KG1 (cell line): ENCODE measurements at places on chromosomes 1 and 21.

- DNase-seq = peak; percentile 78
Measured at GRCh38 chr1:212558693-212559480, 49.7 kb upstream of the ATF3 start.

DNA sequence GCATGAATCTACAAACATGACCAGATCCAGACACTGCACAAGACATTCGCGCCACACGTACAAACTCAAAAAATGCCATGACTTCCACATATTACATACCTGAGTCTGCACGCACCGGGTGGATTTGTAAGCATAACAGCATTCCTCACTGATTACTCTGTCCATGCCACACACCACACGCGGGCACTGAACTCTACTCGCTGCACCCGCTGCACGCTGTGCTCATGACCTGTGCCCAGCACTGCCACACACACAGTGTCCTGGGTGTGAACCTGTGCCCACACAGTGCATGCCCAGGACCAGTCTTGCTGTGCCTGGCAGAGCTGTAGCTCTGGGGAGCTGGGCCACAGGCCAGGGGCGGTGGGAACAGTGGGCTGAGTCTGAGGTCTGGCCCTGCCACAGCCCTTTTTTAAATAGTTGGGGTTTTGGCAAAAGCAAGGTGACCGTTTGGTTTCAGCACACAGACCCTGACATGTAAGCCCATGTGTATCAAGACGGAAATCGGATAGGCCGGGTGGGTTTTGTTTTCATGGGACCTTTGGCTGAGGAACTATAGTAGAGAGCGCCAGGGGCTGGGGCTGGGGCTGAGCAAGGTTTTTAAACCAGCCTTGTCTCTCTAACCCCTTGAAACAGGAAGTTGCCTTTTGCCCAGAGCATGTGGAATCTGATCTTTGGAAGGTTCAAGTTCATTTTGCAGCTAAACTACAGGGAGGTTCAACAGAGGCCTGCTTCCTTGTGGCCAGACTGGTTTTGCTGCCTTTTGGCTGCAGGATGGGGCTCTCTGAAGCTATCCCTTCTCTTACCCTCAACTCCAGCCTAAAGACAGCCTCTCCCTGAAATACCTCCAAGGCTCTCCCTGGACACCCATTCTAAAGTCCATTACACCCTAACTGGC lies 12.3 kb upstream of the GOLT1A start:
- no peak for DNase-seq

- no peak for DNase-seq
Measured at GRCh38 chr1:53311702-53312305, 16.1 kb downstream of the LRP8 start.

GRCh38 chr1:56135069-56135863 lies 444.1 kb downstream of the PLPP3 start:
- DNase-seq = no peak

DNA sequence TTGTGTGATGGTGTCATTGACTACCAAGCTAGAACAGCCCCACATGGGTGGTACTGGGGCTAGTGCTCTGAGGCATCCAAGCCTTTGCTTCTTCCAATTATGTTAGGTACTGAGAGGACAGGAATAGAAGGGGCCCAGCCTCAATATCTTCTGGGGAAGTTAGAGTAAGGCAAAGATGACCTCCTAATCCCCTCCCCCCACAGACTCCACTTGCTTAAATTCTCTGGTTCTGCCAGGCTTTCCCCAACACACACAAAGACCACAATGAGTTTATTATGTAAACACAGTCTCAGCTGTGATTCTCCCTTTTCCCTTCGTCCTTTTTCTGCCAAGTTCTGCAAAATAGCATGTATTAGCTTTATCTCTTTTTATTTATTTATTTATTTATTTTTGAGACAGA lies 3.1 kb upstream of the TACSTD2 start:
- DNase-seq = no peak
